ENCODE measurements at places on chromosomes 3 and 15.

DNA sequence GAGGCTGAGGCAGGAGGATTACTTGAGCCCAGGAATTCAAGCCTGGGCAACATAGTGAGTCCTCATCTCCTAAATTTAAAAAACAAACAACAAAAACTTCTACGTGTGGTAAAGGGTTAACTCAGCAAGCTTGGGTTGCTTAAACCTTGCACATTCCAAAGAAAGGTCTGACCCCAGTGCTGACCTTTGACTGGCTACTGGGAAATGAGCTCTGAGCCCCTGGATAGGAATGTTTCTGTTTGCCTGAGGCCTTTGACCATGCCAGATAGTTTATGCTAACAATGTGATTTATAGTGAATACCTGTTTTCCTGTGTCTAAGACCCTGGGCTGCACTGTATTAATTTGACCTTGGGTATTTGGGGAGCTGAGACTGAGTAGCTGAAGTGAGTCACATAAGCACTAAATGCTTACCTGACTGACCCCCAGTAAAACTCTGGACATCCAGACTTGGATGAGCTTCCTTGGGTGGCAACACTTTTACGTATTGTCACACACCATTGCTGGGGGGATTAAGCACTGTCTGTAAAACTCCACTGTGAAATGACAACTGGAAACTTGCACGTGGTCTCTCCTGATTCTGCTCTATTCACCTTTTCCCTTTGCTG lies 20.7 kb downstream of the TCAIM start:
- DNase-seq = peak; percentile 56

- no peak for DNase-seq
Measured at GRCh38 chr15:62989366-62990055, 53.0 kb upstream of the TPM1 start.

- DNase-seq = no peak
Measured at GRCh38 chr15:32833379-32833821, 115.6 kb downstream of the GREM1 start.

- DNase-seq = no peak
Measured at GRCh38 chr3:100798012-100798411, 88.7 kb downstream of the TFG start.

DNA sequence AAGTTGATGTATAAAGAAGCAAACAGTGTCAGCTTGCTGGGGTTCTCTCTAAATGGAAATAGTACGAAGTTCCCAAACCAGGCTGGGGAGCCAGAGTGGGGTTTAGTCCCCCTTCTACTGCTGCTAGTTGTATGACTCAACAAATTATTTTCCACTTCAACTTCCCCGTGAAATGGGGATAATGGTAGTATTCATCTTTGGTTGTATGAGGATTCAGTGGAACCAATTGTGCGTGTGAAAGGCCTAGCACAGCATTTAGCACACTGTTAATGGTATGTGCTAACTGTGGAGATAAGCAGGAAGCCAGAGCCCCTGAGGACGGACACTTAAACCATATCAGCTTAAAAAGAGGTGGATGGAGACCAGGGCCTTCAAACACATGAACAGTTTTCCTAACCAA lies 4.2 kb downstream of the SORD start:
- DNase-seq = no peak

DNA sequence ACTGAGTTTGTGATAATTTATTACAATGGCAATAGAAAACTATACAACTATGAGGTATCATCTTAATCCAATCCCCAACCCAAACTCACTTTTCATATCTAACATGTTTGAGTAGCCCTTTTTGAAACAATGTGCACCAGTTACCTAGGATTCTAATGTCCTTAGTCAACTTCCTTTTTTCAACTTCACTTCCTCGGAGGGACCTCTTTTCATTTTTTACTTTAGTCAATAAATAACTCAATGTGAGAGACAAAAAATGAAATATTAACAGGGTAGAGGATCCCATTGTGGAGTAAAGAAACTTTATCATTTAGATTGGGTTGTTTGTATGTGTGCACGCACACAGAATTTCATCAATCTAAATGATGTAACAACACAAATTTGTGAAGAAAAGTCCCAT lies 193.6 kb upstream of the LRRC3B start:
- DNase-seq = no peak

DNA sequence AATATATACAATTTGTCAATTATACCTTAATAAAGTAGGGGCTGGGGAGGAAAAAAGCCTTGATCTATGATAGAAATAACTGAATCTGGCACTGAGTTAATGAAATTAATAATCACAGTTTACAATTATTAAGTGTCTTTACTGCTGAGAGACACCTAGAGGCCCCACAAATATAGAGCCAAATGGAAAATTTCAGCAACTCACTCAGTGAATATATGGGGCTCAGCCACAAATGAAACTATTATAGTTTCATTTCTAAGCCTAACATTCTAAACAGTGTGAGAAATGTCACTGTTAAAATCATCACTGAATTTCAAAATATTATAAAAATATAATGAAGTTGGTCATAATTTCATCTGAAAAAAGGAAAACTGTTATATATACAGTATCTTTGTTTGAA lies 40.3 kb downstream of the GNB4 start:
- no peak for DNase-seq
